ENCODE measurements at places on chromosomes 1 and 21.

GRCh38 chr1:33683913-33684312 is 180.0 kb upstream of the HMGB4 start:
- DNase-seq, result no peak

DNA sequence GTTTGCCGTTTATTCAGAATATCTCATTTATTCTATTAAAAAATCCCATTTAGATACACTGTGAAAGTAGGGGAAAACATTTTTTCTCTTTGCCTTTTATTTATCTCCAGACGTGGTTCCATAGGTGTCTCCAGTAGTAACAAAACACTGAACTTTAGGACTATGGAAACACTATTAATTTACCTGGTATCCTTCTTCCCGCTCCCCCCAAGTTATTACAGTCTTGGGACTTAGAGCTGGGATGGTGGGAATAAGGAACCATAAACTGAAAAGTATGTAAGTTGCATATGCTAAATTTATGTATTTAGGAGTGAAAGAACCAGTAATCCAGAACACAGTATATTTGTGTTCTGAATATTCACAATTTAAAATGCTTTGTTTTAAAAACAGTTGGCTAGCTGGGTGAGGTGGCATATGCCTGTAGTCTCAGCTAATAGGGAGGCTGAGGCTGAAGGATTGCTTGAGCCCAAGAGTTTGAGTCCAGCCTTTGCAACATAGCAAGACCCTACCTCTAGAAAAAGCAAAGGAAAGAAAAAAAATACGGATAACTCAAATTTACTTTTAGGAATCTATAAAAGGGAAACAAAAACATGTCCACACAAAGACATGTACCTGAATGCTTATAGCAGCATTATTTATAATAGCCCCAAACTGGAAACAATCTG is 3.1 kb downstream of the DNAJB4 start:
- DNase-seq, result no peak

- no peak for DNase-seq
Observed at GRCh38 chr1:242456726-242457269, 67.7 kb downstream of the PLD5 start.

DNA sequence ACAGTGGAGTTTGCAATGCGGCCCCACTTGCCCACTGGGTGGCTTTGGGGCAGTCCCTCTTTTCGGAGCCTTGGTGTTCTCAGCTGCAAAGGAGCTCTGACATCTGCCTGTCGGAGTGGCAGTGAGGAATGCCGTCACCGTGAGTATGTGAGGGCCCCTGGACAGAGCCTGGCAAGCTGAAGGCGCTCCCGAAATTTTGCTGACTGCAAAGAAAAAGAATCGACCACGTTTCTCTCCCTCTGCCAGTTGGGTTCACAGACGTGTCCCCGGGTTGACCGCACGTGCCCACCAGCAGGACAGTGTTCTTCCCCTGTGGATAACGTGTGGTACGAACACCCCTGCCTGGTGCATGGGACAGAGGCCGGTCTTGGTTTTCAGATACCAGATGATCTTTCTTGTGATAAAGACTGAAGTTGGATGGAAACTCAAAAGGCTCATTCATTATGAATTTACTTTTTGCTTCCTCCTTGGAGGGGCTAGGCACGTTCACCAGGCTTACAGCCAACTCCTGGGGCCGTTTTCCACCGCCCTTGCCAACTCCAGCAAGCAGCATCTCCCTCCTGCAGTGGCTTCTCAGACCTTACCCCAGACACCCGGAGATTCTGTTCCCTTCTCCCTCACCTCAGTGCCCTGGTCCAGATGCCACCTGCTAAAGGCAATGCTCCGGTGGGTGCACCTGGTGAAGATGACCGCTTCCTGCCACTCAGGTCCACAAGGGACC is 29.7 kb downstream of the ECE1 start:
- no peak for DNase-seq

GRCh38 chr1:153422450-153423068 is 6.2 kb downstream of the S100A7A start:
- DNase-seq, result peak; percentile 60

DNA sequence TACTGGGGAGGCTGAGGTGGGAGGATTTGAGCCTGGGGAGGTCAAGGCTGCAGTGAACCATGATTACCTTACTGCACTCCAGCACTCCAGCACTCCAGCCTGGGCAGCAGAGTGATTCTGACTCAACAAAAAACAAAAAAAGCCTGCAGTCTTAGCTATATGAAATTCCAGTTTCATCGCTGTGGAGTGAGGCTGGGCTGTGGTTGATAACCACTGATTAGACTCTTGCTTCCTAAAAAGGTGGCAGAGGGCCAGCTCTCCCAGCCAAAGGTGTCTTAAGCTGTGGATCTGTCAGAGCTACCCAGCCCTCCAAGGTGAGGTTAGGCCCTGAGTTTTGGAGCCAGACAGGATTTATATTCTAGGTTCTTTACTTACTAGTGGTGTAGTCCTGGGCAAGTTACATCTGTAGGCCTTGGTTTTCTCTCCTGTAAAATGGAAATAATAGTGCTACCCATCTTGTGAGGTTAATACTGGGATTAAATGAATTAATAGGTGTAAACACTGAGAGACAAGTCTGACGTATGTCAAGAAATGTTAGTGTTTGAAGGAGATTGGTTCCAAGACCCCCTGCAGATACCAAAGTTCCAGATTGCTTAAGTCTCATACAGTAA is 35.9 kb downstream of the TMCC2 start:
- no peak for DNase-seq

DNA sequence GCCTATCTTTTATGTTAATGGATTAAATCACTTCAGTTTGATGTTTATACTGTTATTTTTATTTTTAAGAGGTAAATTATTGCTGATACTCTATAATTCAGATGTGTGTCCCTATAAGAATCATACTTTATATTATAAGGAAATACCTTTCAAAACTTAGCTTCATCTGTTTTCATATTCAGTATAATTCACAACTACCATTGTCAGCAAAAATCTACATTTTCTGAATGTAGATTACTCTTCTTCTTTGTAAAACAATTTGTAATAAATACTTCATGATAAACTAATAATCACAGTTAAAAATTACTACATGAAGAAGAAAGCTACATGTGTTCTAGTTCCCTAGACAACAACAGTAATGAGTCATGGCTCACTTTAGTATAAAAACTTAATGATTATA is 115.4 kb upstream of the SERTAD4 start:
- DNase-seq, result no peak

DNA sequence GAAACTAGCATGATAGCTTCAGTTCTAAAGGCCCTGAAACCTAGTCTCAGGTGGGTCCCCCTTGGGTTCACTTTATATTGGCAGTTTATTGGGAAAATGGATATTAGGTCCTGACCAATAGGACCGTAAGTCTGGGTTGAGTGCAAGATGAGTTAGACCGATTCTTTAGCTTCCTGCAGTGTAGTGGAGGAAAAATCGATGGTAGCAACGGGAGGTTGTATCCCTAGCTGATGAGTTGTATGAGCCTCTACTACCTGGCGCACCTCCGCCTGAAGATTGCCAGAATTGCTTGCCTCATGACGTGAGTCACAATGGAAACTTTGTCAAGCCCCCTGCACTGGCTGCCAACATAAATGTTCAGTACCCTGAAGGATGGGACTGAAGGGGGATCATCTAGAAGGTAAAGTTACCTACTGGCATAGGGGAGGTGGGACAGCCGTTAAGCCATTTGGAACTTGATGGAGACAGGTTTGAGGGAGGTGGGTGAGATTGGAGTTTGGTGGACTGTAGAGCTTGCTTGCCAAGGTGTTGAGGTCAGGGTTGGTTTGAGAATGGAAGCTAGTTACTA is 3.9 kb downstream of the RCC1 start:
- DNase-seq, result no peak

GRCh38 chr1:231729544-231729943 is 103.0 kb downstream of the DISC1 start:
- DNase-seq, result no peak

- no peak for DNase-seq
Observed at GRCh38 chr1:19091196-19091953, 118.7 kb downstream of the UBR4 start.

DNA sequence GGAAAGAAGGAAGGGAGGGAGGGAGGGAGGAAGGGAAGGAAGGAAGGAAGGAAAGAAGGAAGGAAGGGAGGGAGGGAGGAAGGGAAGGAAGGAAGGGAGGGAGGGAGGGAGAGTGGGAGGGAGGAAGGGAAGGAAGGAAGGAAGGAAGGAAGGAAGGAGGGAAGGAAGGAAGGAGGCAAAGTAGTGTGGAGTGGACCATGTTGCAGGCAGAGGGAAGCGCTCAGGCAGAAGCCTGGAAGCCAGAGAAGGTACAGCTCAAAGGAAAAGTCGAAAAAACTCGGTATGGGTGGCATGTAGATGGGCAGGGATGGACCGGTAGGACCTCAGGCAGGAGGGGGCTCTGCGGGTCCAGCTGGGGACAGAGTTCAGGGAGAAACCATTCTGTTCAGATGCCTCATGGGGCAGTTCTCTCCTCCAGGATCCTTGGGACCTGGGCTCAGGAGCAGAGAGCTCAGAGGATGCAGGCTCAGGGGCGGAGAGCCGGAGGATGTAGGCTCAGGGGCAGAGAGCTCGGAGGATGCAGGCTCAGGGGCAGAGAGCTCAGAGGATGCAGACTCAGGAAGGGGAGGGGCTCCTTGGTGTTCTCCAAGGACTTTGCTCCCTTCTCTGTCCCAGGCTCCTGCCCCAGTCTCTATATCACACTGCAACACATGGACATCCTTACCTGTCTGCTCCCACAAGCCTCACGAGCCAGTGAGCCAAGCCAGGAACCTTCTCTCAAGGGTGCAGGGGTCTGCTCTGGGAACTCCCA is 13.6 kb upstream of the PADI3 start:
- no peak for DNase-seq

GRCh38 chr21:22925032-22925431 is 1926.8 kb downstream of the NCAM2 start:
- DNase-seq, result no peak

GRCh38 chr1:30778154-30778978 is 20.8 kb upstream of the LAPTM5 start:
- DNase-seq, result no peak

- DNase-seq, result no peak
Observed at GRCh38 chr1:223074445-223075300, 68.4 kb downstream of the TLR5 start.

GRCh38 chr1:214337511-214337910 is 56.6 kb downstream of the SMYD2 start:
- no peak for DNase-seq

GRCh38 chr1:235933766-235934116 is 67.0 kb upstream of the LYST start:
- no peak for DNase-seq

DNA sequence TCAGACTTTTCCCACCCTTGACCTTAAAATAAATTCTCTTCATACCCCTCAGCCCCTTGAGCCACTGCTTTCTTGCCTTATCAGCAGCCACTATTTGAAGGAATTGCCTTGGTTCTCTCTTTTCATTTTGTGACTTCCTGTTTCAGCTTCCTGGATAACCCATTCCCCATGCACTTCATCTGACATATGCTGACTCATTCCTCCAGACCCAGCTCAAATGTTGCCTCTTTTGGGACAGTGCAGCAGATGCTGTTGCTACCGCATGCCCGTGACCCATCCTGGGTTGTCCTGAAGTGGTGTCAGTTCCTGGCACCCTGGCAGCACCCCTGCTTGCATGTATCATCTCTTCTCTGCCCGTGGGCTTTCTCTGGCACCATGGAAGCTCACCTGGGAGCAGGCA is 496.1 kb downstream of the PTPRU start:
- DNase-seq, result no peak

DNA sequence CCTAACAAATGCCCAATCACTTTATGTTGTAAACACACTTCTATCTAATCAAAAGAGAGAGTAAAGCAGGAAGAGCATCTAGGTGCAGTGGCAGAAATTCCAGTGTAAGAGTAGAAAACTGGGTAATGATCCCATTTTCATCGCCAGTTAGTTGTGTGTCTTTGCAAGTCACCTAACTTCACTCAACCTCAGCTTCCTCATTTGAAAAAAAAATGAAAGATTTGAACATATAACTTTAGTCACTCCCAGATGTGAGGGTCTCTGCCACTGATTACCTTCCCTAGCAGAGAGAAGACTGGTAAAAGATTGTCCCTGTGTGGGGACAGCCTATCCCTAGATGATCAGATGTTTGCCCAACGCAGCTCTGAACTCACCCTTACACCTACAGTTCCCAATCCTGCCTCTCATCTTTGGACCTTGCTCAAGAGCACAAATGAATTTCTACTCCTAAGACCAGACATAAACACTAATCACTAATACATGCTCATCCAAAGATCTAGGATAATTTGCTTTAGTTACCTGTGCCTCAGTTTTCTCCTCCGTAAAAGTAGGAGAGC is 25.2 kb upstream of the DUSP23 start:
- no peak for DNase-seq

- no peak for DNase-seq
Observed at GRCh38 chr1:228037401-228038386, 30.9 kb downstream of the WNT3A start.

- no peak for DNase-seq
Observed at GRCh38 chr1:3558036-3558726, 53.1 kb downstream of the MEGF6 start.

DNA sequence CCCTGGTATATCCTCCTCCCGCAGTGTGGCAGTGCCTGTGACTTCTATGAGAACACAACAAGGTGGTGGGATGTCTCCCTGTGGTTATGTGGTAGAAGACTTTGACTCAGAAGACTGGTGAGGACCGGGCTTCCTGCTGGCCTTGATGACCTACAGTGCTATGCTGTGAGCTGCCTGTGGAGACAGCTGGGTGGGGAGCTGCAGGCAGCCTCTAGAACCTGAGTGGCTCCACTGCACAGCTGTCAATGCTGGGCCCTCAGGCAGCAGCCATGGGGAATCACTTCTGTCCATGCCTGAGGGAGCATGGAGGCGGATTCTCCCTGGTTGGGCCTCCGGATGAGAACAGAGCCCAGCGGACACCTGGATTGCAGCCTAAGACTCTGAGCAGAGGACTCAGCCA is 14.9 kb downstream of the SLC1A7 start:
- DNase-seq, result peak; percentile 20

DNA sequence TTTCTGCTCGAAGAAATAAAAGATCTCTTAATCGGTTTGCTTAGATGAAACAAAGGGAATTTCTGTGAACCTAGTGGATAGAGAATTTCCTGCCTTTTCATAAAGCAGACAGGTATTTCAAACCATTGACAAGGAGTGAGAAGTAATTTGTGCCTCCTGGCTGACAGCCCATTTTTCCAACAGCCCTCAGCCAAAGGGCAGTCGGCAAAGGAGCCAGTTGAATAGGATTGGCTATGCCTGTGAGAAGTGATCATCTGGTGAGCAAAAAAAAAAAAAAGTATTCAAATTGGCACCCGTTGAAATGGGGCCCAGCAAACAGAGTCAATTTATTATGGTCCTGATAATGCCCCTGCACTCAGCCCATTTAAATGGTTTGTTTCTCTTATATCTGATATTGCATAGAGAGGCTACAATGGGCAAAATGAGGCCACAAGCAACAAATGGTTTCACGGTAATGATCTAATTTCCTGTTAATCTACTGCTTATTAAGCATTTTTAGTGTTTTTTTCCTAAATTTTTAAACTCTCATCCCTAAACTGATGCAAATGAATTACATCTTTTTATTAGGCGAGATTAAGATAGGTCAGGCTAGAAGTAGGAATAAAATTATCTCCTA is 477.5 kb downstream of the NUF2 start:
- no peak for DNase-seq

GRCh38 chr1:117846674-117847425 is 82.6 kb downstream of the GDAP2 start:
- DNase-seq, result no peak

Data from CD4-positive, alpha-beta T cell treated with Interleukin-10 for 1 hour (primary cell).